ENCODE measurements at places on chromosomes 6 and 20.

- peak; percentile 85 for DNase-seq
These were observed 105.5 kb upstream of the MYL9 start for GRCh38 chr20:36435592-36436541.

DNA sequence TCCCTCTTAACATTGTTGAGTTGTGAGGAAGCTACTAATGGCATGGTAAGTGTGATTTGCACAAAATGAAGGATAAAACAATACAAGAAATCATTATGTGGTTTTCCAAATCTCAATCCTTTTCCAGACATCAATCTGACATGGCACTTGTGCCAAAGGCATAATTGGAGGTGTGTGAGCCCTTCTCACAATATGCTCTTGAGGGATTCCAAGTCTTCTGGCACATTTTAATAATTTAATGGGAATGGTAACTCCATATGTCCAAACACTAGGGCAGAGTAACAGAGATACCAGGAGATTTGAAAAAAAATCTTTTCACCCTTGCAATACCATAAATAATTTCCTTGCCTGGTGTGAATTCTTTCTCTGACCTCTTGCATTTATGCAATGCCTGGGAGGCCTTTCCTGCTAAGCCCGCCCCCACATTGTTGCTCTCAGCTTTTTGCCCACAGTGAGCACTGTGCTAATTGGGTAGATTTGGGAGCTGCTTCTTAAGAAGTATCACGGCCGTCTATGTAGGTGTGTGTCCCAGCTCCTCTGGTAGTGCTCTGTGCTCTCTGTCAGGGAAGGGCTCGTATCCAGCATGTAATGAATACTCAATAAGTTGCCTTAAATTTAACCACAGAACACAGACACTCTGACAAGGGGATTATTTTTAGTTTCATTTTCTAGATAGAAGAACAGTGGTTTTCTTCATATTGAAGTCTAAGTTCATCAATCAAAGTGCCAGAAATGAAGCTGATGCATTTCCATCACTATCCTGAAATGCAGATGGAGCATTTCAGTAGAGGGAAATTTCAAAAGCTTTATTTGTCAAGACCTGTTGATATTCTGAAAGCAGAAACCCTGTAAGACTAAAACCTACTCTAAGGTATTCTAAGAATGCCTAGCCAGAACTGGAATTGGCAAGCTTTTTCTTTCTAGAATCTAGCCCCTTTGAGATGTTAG lies 54.4 kb upstream of the CEP85L start:
- no peak for DNase-seq

DNA sequence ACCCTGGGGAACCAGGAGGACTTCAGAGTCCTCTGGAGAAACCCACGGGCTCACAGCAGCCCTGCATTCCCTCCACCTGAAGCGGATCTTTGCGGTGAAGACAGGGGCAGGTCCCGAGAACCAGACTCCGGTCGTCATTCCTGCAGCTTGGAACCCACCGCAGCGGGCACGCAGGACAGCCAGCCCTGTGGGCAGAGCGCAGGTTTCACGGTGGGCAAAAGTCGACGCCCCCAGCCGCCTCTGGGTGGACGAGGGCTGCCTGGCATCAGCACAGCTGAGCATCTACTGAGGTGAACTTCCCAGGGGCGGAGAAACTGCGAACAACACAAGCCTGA lies 118.3 kb downstream of the PSMB1 start:
- DNase-seq: no peak

DNA sequence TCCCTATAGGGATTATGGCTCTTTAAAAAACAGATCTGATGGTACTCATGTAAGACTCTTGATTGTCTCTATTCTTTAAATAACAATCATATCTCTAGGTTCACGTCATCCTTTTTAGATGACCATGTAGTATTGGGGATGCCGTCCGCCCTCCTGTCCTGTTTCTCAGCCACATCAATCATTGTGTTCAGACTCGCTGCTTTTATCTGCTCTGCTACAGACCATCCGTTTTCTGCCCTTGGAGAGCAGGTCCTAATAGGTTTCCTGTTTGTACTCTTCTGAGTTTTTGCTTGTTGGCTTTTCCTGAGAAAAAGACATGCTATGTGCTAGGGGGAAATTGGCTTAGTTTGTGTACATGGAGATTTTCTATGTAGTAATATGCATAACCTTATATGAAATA lies 76.8 kb downstream of the SASH1 start:
- DNase-seq: no peak

DNA sequence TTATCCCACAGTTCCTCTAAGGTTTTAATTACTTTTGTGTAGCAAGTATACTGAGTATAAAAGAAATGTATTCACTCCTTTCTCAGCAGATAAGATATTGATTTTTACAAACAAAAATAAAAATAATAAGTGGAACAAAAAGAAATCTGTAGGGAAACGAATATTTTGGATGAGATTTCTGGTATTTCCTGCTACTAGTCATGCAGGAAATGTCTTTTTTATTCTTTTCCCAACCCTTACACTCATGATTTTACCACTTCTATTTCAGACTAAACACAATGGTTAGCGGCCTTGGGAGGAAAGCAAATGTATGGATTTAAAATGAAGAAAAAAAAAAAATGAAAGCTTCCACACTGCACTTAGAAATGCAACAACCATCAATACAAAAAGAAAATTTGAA lies 580.5 kb upstream of the MARCKS start:
- no peak for DNase-seq

GRCh38 chr6:102581378-102582124 lies 1188.0 kb downstream of the GRIK2 start:
- DNase-seq: no peak

GRCh38 chr6:42140032-42140431 lies 2.4 kb downstream of the C6orf132 start:
- no peak for DNase-seq
